ENCODE measurements at places on chromosomes 16 and 17. TPM values are rescaled to one million over a fixed set of nuclear protein-coding genes. Genes with fewer than 3 reads are reported as not detected.

DNA sequence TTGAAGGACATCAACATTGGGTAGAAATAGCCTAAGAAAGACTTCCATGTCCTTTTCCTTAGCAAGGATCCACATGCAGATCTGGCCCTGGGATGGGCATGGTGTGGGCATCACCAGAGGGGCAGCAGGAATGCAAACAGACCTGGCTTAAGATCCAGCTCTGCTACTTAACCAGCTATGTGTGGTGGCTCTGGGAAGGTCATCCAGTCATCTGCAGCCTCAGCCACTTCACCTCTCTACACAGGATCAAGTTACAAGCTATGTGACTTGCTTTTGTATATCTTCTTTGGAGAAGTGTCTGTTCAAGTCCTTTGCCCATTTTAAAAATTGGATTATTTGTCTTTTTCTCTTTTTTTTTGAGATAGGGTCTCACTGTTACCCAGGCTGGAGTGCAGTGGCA, 13.5 kb upstream of the ADORA2B start:
- DNase-seq, result no peak

DNA sequence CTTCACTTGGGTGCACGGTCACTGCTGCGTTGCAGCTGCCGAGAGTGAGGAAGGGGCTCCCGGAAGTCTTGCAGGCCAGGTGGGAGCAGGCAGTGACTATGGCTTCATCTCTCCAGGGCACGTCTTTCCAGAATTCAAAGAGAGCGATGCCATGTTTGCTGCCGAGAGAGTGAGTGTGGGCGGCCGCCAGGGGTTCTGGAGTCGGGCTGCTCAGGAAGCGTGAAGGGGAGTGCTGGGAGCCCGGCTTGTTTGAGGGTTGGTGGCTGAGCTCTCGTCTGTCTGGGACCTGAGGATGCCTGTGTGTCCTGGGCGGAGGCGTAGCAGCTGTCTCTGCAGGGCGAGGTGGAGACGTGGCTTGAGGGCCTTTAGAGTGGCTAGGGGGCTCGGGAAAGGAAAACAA, 6.3 kb downstream of the HGS start:
- DNase-seq, result no peak

DNA sequence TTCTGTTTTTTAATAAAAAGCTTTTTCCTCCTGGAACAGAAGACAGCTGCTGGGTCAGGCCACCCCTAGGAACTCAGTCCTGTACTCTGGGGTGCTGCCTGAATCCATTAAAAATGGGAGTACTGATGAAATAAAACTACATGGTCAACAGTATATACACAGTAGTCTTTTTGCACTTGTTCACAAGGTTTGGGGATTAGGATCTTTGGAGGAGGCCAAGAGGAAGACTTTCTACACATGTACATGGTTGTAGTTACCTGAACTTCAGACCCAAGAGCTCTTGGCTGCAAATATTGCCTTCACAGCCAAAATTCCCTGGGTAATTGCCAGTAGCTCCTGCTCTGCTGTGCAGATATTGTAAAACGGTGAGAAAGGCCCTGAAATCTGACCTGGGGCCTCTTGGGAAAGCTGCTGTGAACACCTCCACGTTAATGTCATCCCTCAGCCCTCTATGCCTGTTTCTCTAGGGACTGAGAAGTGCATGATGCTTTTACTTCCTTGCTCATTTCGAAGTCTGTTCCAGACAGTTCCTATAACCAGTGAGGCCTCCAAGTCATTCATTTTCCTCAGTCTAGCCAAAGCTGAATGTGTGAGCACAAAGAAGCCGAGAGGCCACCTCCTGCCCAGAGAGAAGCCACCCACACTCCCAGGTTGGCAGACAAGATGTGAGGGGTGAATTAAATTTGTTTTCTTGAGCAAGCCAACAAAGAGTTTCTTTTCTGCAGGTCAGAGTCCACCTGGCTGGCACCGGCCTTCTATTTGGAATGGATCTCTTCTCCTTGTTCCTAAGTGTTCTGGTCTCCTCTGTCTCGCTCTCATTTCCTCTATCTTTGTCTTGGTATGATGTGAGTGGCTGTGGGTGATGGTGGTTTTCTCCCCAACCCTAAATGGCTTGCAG, 15.9 kb downstream of the ANKRD40 start:
- no peak for DNase-seq

Gene SPG7
- total RNA-seq, result 114 TPM

DNA sequence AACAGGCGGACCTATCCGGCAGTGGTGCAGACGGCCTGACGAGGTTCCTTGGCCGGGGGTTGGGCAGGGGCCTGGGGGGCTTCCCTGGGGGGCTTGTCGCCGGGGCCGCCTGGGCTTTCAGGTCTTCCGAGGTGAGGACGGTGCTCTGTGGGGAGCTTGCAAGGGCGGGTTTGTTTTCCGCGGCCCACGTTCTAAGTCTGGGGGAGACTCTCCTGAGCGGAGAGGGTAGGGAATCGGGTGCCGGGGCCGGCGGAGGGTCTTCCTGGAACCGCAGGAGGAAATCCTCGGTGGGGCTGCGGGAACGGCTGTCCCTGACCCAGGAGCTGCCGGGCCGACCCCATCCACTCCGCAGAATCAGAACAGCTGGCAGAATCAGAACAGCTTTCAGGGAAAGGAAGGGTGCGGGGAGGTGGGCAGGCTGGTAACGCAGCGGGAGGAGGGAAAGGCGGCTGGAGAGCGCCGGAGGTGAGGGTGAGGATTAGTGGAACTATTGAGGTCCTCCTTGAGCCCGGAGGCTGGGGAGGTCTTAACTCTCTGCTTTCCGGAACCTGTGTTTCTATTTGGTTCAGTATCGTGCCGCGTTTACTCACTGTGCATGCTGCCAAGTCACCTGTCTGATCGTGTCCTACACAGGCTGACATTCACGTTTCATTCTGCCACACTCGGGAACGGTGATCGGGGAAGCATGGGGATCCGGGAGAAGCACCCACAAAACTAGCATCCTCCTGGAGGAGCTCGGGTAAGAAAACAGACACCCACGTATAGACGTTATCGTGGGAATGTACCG, 28.9 kb downstream of the CPSF4L start:
- no peak for DNase-seq

Gene GPS2
- total RNA-seq, result 39.1 TPM

Gene CPPED1
- total RNA-seq, result 17.2 TPM

- no peak for DNase-seq
Observed at GRCh38 chr17:44898768-44899073, 524 bp downstream of the EFTUD2 start.
